ENCODE measurements at places on chromosomes 5 and 9.

GRCh38 chr9:130199605-130200004 lies 27.4 kb downstream of the NCS1 start:
- DNase-seq = no peak

DNA sequence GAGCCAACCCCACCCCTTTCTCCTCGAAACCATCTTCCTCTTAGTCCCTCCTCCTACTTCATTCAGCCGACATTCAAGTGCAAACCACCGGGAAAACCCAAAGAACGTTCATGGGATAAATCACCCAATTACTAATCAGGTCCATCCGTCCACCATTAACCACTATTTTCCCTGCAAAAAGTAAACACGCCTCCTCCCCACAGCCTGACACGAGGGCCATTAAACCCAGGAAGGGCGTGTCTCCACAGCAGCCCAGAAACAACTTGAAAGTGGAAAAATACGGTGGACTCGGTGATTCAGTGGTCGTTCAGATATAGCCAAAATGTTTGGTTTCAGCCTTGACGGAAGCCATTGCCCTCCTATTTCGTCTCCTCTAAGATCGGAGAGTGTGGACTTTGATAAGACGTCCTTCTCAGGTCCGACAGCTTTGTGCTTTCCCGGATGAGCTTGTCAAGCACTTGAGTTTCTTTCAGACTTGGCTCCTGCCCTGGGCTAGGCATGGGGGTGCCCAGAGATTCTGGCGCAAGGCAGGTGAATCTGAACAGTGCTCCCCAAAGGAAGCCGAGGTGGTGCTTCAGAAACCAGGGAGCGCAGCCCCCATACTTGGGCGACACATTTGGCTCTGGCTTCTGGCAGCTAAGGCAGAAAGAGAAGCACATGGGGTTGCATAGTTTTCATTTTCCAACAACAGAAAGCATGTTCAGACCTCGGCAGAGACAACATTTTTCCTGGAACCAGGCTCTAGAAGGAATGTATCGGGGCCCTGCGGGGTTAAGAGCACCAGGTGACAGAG lies 56.6 kb downstream of the SMIM23 start:
- no peak for DNase-seq

DNA sequence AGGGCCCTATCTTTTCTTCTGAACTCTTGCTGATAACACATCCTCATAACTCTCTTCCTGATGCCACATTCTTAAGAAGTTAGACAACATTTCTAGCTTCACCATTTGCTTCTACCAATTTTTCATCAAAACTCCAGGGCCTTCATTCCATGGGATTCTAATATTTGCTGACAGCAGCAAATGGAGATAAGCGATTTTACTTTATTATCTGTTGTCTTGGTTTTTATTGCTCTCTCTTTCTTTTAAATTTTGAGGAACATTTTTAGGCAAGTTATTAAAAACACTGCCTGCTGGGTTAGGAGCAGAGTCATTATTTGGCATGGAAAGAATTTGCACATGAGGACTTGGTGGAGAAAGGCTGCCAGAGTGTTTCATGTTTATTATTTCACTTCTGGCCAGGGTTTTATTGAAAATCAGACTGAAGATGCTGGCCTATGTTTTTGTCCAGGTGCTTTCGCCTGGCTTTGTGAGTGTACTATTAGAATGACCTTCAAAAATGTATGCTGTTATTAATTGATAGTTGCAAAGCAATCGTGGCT lies 27.7 kb downstream of the NSG2 start:
- no peak for DNase-seq

DNA sequence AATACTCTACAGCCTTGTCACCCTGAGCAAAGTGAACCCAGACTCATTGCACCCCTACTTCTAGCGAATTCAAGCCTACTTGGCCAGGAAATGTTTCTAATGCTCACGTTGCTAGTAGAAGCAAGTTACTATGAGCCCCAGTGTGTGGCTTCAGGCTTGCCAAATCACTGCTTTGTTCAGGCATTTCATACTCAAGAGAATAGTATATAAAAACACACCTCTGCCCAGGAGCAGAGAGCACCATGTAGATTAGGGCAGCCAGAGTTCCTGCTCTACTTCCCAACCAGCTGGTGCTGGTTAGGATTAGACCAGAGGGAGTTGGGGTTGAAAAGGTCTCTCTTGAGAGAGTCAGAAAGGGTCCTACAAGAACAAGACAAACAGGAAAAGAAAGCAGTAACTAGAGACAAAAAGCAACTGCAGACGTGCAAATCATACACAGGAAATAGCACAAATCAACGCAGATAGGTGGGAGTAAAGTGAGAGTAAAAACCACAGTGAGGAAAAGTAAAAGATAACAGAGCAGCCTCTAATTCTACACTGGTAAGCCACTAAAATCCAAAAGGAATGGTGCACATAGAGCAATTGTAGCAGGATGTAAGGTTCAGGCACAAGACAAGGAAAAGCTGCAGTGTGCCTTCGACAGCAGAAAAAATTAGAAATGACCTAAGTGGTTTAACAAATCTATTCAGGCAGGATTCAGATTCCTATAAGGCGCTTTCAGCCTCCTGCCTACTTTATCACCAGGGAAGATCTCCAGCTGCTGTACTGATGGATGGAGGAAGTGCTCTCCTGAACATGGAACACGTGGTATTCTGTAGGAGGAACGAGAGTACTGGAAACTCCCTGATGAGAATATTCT lies 49.6 kb upstream of the KIF2A start:
- DNase-seq = no peak

- DNase-seq = no peak
Observed at GRCh38 chr5:1137567-1138444, 25.9 kb upstream of the SLC12A7 start.

GRCh38 chr5:15034379-15034778 lies 162.8 kb upstream of the ANKH start:
- no peak for DNase-seq

GRCh38 chr5:150651924-150652671 lies 9.0 kb upstream of the MYOZ3 start:
- DNase-seq = no peak

DNA sequence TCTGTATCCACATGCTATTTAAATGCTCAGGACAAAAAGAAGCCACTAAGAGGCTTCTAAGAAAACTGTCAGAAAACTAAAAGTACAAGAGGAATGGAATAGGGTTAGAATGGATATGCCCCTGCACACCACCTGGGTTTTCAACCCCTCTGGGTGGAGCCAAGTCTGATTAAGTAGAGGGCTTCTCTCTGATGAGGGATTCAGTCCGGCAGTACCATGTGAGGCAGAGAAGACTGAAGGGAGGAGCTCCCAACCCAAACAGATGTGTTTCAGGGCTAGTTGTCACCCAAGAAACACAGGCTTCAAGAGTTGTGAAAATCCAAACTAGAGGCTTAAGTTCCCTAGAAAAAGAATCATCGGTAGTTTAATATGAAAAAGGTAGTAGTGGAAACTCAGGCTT lies 12.5 kb downstream of the NREP start:
- no peak for DNase-seq

DNA sequence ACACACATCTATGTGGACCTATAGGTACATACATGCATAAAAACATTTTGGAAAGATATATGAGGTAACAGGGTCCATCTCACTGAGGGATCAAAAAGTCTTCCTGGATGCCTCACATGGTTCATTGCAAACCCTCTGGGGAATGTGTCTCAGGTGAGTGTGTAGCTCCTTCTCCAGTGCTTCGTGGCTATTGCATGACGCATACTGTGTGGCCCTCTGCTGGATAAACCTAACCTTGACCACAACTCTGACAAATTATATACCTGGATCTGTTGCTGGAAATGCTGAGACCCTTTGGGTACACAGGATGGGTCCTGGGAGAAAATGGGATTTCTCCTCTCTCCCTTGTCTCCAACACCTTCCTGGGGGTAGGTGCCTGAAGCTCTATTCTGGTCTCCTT lies 91.9 kb downstream of the JAKMIP2 start:
- DNase-seq = no peak

DNA sequence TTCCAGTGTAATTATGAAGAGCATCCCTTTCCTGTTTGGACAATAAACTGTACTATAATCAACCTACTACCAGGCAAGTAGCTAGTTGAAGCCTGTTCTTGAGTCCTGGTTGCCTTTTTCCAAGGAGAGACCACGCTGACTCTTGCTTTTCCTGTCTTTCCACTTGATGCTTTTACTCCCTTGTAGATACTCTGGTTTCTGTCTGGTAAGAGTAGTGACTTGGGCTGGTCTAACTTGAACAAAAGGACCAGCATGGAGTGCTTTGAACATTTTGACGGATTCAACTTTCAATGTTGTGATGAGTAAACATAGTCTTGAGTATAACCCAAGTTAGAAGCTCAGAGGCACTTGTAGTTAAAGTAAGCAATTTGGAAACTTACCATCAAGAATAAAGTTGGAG lies 464.3 kb downstream of the GADD45G start:
- DNase-seq = no peak

DNA sequence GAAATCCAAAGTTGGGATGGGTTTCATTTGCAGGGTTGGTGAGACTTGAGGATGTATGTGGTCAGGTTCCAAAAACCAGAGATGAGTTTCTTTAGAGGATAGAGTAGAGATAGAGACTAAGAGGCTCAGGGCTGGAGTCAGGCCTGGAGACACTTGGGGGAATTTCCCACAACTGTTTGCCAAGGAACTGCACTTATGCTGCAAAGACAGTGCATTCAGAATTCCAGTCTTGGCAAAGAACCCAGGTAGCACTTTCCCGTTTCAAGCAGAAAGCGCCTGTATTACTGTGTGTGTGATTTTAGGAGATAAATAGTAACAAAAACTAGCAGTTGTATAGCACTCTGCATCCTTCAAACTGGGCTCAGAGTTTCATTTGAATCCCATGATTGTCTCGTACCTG lies 55.4 kb downstream of the SNCAIP start:
- DNase-seq = no peak

- no peak for DNase-seq
Observed at GRCh38 chr5:8633696-8634095, 764.7 kb downstream of the MTRR start.

- DNase-seq = no peak
Observed at GRCh38 chr9:137017791-137018497, 10.1 kb downstream of the ABCA2 start.

GRCh38 chr9:20271096-20271495 lies 351.2 kb downstream of the MLLT3 start:
- DNase-seq = peak; percentile 15

- DNase-seq = no peak
Observed at GRCh38 chr9:124869466-124869985, 7.6 kb downstream of the ARPC5L start.

DNA sequence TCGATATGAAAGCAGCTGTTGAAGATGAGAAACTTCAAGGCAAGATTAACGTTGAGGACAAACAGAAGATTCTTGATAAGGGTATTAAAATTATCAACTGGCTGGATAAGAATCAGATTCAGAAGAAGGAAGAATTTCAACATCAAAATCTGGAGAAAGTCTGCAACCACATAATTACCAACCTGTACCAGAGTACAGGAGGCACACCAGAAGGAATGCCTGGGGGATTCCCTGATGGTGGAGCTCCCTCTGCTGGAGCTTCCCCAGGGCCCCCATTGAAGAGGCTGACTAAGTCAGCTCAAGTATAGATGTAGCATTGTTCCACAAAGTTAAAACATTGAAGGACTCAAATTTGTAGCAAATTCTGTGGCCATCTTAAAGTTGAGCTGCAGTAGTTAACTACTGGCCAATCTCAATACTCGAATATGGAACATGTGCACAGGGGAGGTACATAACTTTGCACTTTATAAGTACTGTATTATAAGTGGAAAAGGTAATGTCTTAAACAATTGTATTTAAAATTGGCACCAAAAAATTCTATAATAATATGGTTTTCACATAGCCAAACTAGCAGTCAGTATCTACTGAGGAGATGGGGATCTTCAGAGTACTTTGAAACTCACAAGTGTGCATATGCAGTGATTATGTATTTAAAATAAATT lies 237.5 kb downstream of the CHSY3 start:
- no peak for DNase-seq

- no peak for DNase-seq
Observed at GRCh38 chr5:160366230-160366629, 4.2 kb downstream of the C1QTNF2 start.

All from GM04503 (cell line).